ENCODE measurements at places on chromosomes 16 and 17.

GRCh38 chr16:75402821-75403475 is 30.4 kb downstream of the CFDP1 start:
- peak; percentile 12 for DNase-seq

DNA sequence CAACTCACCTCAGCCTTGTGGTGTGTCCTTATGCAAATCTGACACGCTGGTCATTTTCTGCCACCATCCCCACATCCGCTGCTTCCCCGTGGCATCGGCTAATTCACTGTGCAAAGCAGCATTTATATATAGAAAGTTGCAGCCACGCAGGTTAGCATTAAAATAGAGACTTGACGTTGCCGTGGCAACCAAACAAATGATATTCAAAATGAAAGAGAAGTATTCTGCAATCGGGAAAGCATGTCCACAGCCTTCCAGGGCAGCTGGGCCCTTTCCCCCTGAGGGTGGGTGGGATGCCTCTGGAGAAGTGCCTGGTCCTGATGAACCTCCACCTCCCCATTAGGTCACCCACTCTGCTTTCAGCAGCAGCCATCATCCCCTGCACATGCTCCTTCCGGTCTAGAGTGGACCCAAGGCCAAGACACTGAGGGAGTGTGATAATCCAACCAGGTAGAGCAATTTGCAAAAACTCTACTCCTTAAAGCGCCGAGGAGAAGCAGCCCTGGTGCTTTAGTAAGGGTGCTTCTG is 138.7 kb downstream of the GAS7 start:
- peak; percentile 86 for DNase-seq

DNA sequence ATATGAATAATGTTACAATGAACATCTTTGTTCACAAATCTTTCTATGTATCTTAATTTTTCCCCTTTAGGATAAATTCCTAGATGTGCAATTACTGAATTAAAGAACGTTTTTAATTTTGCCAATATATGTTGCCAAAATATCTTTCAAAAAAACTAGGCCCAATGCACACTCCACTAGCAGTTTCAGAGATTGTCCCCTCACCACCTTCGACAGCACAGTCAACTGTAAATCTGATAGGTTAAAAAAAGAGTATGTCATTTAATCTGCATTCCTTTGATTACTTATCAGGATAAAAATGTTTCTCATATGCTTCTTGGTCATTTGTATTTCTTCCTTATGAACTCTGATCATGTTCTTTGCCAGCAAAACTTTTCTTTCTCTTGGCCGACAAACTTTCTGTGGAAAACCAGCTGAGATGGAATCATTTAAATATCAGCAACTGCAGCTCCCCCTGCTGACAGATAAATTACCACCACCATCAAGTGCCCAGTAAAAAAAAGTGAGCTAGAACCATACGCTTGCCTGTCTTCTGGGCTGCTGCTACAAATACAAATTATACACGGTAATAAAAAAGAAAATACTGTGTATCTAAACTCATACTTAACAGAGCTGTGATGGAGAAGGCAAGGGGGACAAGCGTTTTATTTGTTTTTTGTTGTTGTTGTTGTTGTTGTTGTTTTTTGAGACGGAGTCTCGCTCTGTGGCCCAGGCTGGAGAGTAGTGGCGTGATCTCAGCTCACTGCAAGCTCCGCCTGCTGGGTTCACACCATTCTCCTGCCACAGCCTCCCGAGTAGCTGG is 19.6 kb upstream of the KANSL1 start:
- peak; percentile 36 for DNase-seq

DNA sequence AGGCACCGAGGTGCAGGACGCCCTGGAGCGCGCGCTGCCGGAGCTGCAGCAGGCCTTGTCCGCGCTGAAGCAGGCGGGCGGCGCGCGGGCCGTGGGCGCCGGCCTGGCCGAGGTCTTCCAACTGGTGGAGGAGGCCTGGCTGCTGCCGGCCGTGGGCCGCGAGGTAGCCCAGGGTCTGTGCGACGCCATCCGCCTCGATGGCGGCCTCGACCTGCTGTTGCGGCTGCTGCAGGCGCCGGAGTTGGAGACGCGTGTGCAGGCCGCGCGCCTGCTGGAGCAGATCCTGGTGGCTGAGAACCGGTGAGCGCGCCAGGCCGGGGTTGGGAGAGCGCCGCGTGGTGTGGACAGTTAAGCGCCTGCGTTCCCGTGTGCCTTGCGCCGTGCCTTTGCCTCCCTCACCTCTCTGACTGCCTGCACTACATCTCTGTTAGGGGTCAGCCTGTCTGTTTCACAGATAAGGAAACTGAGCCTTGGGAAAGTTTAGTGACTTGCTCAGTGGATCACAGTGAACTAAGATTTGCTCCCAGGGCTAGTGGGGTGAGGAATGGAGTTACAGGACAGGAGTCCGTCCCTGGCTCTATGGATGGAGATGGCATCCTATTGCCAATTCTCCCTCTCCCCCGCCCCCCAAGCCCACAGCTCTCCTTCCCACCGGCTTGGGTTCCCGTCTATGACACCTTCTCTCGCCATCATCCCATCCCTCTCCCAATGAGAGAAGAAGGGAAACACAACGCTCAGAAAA is 880 bp downstream of the SARM1 start:
- no peak for DNase-seq

DNA sequence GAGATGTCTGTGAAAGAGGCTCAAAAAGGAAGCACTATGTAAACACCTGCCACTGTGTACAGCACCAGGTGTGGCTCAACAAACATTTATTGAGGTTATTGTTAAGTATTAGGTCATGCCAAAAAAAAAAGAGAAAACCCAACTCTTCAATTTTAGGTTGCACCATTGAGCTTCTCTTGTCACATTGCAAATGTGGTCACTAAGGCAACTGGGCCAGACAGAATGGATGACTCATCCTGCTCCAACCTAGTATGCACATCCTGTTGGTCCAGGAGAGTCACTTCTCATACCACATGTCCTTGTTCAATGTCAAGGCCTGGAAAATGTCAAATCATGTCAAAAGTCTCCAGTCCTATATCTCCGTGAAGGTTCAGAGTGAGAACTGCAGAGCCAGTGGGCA is 25.0 kb downstream of the HOXB1 start:
- DNase-seq = no peak

- DNase-seq = no peak
These were observed 3.4 kb downstream of the ALDOA start for GRCh38 chr16:30068750-30069610.

DNA sequence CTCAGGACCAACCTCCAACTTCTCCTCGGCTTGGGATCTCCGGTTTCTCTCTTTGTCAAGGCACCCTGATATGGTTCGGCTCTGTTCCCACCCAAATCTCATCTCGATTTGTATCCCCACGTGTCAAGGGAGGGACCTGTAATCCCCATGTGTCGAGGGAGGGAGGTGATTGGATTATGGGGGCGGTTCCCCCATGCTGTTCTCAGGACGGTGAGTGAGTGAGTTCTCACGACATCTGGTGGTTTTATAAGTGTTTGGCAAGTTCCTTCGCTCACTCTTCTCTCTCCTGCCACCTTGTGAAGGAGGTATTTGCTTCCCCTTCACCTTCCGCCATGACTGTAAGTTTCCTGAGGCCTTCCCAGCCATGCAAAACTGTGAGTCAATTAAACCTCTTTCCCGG is 117.9 kb downstream of the SEC14L1 start:
- DNase-seq = no peak
